ENCODE measurements at places on chromosomes 7 and 10.

DNA sequence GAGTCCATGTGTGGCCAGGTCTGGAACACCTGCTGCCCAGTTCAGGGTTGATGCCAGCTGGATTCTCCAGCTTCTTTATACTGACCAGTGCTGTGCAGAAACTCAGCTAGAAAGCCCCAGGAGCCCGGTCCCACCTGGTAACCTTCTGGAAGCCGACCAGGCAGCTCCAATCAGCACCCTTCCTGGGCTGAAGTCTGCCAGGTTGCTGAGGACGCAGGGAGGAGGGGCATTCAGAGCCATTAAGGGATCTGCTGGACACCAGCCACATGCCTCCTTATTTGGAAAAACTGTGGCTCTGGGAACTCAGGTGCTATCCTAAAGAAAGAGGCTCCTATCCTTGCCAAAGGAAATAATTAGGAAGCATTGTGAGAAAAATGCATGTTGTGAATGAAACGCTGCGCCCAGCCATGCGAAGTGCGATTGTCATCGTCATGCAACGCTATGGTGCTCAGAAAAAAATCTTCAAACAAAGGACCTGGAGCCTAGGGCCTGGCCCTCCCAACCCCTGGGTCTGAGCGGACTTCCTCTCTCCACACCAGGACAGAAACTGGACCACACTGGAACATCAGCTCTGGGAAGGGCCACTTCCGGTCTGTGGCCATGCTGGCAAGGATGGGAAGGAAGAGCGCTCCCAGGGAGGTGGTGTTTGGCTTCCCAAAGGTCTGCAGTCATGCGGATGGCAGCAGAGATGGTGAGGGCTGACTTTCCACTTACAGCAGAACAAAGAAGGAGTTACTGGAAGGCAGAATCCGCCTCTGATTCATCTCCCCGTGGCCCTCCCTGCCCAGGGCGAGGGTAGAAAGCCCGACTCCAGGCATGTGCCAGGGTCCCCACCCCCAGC is 90.1 kb downstream of the FAM53B start:
- DNase-seq: no peak

GRCh38 chr10:13337827-13338196 is 10.3 kb downstream of the SEPHS1 start:
- DNase-seq: no peak

DNA sequence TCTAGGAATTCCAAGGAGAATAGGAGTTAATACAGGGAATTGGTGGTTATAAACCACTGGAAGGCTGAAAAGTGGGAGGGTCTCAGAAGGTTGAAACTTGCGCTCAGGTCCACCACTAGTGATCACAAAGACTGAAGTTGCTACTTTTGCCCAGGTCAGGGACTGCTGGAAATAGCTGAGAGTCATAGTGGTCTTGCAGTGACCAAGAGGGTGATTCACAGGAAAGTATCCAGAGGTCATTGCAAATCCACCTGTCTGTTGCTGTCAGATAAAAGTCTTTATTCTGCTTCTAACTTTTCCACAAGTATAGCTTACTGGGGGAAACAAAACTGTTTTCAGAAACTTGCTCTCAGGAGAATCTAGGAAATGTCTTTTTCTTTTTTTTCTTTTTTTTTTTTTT is 211.5 kb upstream of the PRSS1 start:
- no peak for DNase-seq

GRCh38 chr7:91193141-91193540 is 71.1 kb upstream of the FZD1 start:
- DNase-seq: peak; percentile 31
